Stimulated activated CD8-positive, alpha-beta memory T cell treated with anti-CD3 and anti-CD28 coated beads, Interleukin-4, amount 100 ng/mL, for 1 hour (primary cell): ENCODE measurements at places on chromosomes 1 and 21.

GRCh38 chr1:55696181-55696754 lies 481.1 kb upstream of the USP24 start:
- DNase-seq = no peak

GRCh38 chr1:234371414-234371813 lies 1.8 kb upstream of the COA6 start:
- no peak for DNase-seq

GRCh38 chr1:178323067-178323466 lies 173.7 kb downstream of the CLEC20A start:
- DNase-seq = no peak

GRCh38 chr1:61158591-61158990 lies 76.2 kb downstream of the NFIA start:
- DNase-seq = no peak

DNA sequence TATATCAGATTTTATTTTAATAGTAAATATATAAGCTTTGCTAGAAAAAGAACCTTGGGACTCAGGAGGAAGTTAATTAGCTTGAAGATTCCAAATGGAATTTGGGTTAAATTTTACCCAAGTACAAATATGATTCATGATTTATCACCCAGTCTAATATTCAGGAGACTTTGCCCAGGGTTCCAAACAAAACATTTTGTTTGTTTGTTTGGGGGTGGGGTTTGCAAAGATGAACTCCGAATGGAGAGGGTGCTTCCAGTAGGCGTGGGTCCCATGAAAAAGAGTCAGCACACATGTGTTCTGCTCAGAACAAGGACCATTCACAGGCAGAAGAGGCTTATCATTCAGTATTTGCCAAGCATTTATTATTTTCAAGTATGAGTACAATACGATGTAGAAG lies 23.5 kb downstream of the KCNT2 start:
- DNase-seq = no peak
